Stimulated activated CD4-positive, alpha-beta T cell treated with anti-CD3 and anti-CD28 coated beads, Interleukin-4, amount 100 ng/mL, for 48 hours (primary cell): ENCODE measurements at places on chromosomes 2 and 18.

- no peak for DNase-seq
Observed at GRCh38 chr2:187105218-187105617, 256.2 kb upstream of the ZSWIM2 start.

DNA sequence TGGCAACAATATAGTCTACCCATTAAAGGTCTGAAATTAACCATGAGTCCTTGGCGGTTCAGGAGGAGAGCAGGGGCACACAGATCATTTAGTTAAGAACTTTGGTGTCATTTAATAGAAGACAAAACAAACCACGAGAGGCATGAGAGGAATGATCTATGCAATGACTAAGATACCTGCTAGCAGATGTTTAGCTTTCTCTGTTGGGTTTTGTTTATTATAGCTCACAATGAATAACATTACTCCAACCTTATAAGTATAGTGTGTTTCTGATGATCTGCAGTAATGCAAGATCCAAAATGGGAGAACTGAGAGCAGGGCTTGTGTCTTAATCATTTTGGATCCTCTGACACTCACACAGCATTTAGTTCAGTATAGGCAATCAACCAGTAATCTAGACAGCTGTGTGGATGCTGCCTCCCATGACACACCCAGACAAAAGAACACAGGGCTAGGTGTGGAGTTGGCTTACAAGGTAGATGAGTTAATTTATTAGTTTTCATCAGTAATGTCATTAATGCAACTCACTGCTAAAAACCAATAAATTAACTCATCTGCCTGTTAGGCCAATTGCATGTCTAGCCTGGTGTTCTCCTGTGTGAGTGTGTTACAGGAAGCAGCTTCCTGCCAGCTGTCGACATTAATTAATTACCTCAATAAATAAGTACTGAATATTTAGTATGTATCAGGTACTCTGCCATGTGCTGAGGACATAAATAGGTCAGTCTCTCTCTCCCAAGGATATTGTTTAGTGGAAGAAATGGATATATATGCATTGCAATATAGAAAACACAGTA, 92.3 kb downstream of the CLIP4 start:
- DNase-seq, result no peak

GRCh38 chr2:127107622-127107999, 657 bp upstream of the BIN1 start:
- no peak for DNase-seq

GRCh38 chr2:1047485-1047884, 96.8 kb downstream of the SNTG2 start:
- DNase-seq, result no peak

- DNase-seq, result no peak
Observed at GRCh38 chr2:189393440-189394111, 47.7 kb upstream of the WDR75 start.
